ENCODE measurements at places on chromosomes 11 and 22.

DNA sequence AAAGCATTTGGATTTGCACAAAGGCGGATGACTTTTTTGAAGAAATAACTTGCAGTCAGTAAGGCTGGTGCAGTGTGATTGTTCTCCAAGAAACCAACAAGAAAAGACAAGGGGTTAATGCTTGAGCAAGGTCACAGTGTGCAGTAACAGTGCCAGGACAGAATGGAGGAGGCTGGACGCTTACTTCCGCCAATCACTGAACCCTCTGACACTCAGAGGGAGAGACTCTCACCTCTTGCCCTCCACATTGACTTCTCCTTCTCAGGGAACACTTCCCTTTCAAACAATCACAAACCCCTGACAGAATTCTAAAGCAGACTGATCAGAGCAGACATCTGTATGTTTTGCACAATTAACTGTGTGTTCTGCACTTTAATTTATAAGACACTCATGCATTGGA lies 228.4 kb downstream of the BLID start:
- no peak for DNase-seq

DNA sequence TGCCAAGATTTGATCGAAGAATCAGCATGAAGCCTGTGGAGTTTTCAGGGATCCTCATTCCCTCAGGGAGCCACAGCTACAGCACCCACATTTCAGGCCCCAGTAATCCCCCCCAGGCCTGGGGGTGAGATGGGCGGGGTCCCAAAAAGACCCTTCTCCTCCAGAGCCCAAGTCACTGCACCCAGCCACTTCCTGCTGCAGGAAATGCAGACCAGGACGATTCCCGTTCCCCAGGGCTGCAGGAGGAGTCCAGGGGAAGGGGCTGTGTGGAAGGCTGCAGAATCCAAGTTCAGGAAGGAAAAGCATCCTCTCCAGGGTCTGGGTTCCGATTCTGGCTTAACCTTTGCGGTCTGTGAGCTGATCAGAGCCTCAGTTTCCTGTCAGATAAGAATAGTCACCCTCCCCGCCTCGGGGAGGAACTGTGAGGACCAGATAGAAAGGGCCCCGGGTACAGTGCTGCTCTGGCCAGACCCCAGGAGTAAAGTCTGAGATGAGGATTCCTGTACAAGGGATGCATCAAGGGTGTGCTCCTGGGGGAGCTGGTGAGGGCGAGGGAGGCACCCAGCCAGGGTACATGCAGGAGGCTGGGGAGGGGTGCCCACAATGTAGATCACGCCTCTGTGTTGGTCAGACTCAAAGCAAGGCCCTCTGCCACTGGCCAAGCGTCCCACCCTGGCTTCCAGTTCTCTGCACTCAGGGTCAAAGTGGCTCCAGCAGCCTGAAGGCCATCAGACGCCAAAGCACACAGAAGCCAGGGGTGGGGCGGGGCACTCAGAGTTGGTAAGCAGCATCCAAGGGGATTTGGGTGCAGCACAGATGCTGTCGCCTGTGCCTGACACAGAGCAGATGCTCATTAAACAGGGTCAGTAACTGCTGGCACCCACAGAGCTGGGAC lies 30.1 kb upstream of the TP53I11 start:
- DNase-seq = no peak

DNA sequence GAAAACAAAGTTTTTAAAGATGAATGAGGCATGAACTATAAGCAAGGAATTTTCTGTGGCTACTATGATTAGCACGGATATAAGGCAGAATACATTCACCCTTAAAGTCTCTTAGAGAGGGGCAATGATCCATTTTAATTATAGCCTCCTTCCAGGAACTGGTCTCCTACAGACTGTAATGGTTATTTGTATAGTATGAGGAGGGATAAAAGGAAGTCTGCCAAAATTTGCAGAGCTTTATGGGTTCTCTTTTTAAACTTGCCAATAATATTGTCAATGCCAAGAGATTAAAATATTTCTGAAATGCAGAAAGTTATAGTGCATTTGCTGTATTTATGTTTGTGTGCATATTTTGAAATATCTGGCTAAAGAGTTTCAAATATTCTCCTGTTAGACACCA lies 271.4 kb upstream of the LUZP2 start:
- DNase-seq = no peak

DNA sequence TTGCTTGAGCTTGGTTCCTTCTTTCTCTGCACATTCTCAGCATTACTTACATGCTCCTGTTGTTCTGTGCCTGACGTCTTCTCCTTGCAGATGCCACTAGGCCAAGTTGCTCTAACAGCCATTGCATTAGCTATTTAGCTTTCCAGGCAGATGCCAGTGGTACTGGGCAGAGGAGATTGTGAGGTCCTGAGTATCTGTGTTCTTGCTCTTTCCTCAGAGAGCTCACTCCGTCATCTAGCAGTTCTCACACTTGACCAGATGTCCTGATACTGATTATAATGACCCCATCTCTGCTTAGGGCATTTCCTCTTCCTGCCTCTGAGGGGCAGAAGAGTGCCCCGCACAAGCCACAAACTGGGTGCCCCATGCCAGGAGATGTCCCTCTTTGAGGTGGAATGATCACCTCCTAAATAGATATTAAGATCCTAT lies 30.7 kb downstream of the ARHGAP1 start:
- no peak for DNase-seq

GRCh38 chr11:35009191-35009943 lies 92.9 kb downstream of the PDHX start:
- DNase-seq = peak; percentile 54

GRCh38 chr11:60130496-60130895 lies 42.0 kb downstream of the MS4A2 start:
- no peak for DNase-seq

GRCh38 chr11:116062490-116063171 lies 558.4 kb upstream of the CADM1 start:
- peak; percentile 14 for DNase-seq

- no peak for DNase-seq
Observed at GRCh38 chr11:41989823-41990380, 530.5 kb upstream of the LRRC4C start.

DNA sequence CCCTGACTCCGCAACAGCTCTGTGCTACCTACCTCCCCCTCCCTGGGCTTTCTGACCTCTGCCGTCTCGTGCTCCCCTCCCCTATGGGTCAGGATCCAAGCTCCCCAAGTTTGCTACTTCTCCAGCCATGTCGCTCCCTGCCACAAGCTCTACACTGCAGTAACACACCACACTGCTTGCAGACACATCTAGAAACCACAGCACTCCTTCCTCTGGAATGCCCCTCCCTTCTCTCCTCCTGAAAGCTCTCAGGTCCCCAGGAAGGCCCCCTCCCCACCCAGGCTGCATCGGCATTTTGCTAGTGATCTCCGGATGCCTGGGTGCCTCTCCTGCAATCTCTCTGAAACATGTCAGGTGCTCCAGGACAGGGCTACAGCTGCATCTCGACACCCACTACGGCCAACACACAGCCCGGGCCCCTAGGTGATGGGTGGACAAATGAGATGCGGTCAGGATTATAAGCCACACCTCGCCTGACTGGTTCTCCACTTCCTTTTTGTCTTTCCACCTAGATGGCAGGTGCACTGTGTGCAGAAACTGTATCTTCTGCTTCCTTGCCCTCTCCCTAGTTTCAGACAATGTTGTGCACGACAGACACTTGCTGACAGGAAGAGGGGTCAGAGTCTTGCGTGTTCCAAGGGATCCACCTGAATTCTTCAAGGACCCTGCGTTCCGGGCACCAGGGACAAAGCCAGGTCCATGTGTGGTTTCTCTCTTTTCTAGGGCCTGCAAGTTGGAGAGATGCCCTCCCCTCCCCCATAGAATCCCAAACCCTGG lies 22.9 kb downstream of the RPUSD4 start:
- no peak for DNase-seq

GRCh38 chr11:12293486-12293885 lies 83.9 kb upstream of the PARVA start:
- DNase-seq = no peak

DNA sequence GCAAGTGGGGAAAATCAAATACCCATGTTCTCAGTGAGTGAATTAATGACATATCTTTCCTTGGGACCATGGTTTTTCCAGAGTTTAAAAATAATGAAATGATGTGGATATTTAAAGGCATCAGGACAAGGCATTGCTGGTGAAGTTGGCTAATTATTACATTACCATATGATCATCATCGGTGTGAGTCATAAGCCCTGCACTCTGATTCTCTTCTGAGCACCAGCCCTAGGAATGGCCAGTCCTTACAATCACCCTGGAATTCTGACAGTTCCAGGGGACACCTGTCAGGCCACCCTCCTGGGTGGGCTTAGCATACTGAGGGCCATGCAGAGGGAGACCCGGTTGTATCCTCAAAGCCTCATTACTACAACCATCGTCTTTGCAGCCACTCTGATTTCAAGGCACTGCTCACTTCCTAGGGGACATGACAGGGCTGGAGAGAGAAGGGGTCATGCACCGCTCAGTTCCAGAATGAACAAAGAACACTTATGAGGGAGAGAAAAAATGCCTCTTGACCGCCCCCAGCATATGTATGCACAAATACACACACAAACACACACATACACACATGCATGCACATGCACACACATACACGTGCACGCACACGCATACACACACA lies 365.0 kb downstream of the MIAT start:
- DNase-seq = peak; percentile 50

- DNase-seq = peak; percentile 90
Observed at GRCh38 chr11:78290293-78291176, 101.8 kb downstream of the USP35 start.

DNA sequence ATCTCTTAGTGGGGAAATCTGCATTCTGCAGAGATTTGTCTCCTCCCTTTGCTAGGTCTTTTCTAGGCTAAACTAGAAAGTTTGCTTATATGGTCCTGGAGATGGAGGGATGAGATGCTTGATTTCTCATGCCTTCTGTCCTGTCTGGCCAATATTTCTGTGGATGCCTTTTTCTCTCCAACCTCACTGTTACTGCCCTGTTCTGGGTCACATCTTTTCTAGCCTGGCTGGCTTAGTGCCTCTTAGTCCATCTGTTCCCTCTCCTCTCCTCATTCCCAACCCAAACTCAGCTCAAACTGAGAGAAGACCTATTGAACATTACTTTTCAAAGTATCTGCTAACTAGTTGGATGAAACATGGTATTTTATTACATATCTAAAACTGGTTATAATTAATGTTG lies 62.0 kb downstream of the RRM1 start:
- no peak for DNase-seq

- peak; percentile 73 for DNase-seq
Observed at GRCh38 chr11:34564406-34564805, 50.8 kb upstream of the ELF5 start.

- no peak for DNase-seq
Observed at GRCh38 chr11:36326524-36327419, 30.7 kb downstream of the PRR5L start.

- no peak for DNase-seq
Observed at GRCh38 chr22:38456841-38457699, 2.1 kb upstream of the KCNJ4 start.

DNA sequence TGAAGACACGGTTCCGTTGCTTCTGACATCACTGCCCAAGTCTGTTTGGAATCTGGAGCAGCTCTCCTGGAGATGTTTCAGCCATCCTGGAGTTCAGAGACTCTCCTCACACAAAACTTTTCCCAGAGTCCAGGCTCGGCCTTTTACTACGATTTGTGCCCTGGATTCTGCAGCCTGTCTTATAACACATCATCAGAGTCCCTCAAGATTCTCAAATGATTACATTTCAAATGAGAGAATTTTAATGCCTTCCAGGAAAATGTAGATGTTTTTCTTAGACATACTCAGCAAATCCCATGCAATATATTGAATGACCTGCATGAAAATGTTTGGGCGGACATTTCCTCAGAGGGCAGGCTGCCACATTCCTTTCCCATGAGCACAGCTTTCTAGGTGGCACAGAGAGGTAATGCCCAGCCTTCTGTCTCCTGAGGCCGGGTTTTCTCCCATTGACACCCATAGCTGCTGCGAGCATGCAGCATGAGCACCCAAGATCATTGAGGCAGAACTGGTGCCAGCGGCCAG lies 129.1 kb downstream of the SNX19 start:
- peak; percentile 35 for DNase-seq

DNA sequence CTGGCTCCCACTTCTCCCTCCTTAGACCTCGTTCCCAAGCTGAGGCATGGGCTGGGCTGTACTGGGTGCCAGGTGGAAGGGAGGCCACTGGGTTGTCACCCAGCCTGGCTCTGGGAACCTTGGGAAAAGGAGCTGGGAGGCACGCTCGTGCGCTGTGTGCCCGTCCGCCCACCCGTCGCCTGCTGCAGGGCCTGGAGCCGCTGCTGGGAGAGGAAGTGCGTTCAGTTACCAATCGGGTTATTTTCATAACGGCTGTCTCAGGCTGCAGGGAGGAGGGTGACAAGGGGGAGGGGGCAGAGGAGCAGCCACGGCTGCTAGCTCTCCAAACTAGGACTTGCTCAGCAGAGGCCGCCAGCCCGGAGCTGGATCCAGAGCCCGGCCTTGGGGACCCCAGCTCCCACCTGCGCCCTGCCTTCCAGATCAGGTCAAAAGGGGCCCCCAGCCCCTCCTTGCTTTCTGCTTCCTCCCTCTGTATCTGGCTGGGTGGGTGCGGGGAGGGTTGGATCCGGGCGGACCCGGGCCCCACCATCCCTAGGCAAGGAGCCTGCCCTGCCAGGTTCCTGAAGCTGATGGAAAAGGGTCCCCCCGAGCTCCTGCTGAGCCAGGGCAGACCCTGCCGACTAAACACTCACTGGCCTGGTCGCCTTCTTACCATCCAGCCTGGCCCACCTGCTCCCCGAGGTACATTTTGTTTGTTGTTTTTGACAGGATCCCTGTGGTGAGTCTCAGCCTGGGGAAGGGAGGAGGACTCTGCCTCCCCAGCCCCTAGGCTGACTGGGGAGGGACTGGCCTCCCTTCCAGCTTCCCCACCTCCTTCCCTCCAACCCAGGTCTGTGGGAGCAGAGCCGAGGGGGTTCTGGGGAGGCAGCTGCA lies 14.3 kb downstream of the DGKZ start:
- DNase-seq = peak; percentile 37

- peak; percentile 47 for DNase-seq
Observed at GRCh38 chr11:37657645-37658044, 1059.6 kb upstream of the RAG2 start.

GRCh38 chr11:86482692-86483091 lies 108.0 kb downstream of the CCDC81 start:
- no peak for DNase-seq

DNA sequence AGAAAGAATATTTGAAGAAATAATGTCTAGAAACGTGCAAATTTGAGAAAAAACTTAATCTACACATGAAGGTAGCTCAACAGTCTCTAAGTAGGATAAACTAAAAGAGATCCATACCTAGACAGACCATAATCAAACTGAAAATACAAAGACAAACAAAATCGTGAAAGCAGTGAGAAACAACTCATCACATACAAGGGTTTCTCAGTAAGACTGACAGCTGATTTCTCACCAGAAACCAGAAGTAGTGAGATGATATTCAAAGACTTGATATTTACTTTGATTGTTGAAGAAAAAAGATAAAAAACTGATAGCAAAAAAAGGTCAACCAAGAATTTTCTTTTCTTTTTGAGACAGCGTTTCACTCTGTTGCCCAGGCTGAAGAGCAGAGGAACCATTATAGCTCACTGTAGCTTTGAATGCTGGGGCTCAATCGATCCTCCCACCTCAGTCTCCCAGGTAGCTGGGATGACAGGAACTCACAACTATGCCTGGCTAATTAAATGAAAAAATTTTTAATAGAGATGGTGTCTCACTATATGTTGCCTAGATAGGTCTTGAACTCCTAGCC lies 17.4 kb downstream of the NPAT start:
- no peak for DNase-seq

- no peak for DNase-seq
Observed at GRCh38 chr11:83659466-83659865, 373.3 kb upstream of the CCDC90B start.

All from fibroblast of lung (primary cell).